ENCODE measurements at places on chromosomes 1 and 21.

- no peak for DNase-seq
These were observed 40.9 kb downstream of the PTGFRN start for GRCh38 chr1:116950517-116951199.

- no peak for DNase-seq
These were observed 17.1 kb downstream of the SLAMF7 start for GRCh38 chr1:160755911-160756848.

GRCh38 chr1:169776440-169776839, 18.3 kb downstream of the METTL18 start:
- DNase-seq, result no peak

GRCh38 chr1:77672374-77672773, 10.1 kb downstream of the ZZZ3 start:
- DNase-seq, result no peak

DNA sequence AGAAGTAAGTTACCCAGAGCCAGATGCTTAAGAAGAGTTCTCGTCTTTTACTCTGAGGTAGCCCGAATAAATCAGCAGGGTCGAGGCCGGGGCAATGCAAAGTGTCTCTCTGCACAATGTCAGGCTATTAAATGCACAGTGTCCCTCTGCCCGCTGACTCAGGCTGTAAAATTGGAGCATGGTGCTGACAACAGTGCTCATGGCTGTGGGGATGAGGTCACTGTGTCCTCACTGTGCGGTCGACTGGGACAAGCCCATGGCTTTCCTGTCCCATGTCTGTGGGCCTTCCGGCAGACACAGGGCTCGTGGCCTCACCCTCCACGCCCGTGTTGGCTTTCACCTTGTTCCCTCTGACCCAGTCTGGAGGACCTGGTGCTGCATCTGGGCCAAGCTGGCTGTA, 14.6 kb upstream of the SLC2A1 start:
- DNase-seq, result no peak

DNA sequence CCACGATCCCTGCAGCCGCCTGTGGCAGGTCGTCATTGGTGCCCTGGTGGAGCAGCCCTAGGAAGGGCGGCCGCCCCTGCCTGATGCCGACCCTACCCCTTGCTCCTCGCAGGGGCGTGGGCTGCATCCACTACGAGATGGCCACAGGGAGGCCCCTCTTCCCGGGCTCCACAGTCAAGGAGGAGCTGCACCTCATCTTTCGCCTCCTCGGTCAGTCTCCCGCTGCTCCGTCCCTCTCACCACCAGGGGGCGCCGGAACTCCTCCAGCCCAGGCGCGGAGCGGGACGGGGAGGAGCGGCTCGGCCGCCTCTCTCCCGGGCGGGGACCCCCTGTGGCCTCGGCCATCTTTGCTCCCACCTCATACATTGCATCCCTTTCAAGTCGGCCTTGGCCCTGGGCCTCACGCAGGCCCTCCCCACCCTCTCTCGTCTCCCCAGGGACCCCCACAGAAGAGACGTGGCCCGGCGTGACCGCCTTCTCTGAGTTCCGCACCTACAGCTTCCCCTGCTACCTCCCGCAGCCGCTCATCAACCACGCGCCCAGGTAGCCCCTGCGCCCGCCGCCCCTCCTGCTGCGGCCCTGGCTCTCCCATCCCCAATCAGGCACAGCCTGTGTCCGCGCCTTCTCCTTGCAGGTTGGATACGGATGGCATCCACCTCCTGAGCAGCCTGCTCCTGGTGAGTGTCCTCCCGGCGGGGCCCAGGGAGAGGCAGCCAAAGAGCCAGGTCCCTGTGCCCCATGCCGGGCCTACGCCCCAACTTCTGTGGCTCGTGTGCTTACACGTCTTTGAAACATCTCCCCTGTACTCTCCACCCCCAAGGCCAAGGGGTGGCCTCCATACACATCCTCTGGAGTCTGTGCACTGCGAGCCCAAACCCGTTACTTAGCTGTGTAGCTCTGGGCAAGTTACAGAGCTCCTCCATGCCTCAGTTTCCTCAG, 24.7 kb downstream of the CDK18 start:
- DNase-seq, result peak; percentile 53

DNA sequence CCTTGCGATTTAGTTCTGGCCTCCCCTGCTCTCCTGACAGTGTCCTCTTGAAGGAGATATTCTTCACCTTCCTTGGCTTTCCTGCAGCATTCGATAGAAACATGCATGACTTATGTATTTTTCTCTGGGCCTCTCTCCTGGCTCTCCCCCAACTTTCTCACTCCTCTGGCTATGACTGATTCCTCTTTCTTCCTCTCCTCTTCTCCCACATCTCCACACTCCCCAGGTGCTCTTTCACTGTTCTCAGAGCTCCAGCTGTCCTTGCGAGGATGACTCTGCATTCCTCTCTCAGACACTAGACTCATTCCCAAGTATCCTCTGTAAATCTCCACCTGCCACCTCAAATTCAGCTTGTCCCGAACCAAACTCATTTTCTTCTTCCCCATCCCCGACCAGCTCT, 18.0 kb downstream of the LRRC42 start:
- DNase-seq, result no peak

- DNase-seq, result no peak
These were observed 207.7 kb upstream of the KAZN start for GRCh38 chr1:14390816-14391215.

DNA sequence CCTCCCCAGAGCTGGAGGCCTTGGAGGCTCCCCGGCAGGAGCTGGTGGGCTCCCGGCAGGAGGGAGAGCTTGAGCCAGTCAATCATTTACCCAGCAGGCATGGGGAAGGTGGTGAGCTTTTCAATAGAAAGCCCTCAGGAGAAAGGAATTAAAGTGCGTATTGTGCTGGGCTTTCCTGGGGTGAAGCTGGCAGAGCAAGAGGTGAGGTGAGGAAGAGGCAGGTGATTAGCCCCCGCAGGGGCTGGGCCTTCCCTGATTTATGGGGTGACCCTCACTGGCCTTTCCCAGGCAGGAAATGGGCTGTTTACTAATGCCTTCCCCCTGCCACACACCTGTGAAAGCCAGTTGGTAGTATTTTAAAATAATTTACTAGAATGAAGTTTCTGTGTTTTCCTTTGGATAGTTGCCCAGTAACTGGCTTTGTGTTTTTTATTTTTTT, 25.8 kb downstream of the CLDN14 start:
- no peak for DNase-seq

DNA sequence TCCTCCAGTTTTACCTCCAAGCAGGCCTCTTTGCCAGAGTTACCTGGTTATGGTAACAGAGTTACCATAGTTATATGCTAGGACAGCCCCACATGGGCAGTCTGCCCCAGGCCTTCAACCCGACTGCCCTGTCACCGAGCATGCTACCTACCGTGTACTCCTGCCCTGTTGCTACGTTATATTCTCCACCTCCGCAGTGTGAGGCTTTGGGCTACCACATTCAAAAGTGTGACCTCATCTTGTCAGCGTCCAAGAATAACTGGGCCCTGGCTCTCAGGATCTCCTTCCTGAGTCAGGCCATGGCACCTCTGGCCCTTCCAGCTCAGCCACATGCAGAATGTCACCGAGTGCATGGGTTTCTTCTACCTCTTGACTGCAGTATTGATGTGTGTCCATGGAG, 8.9 kb downstream of the MAPKAPK2 start:
- DNase-seq, result no peak

DNA sequence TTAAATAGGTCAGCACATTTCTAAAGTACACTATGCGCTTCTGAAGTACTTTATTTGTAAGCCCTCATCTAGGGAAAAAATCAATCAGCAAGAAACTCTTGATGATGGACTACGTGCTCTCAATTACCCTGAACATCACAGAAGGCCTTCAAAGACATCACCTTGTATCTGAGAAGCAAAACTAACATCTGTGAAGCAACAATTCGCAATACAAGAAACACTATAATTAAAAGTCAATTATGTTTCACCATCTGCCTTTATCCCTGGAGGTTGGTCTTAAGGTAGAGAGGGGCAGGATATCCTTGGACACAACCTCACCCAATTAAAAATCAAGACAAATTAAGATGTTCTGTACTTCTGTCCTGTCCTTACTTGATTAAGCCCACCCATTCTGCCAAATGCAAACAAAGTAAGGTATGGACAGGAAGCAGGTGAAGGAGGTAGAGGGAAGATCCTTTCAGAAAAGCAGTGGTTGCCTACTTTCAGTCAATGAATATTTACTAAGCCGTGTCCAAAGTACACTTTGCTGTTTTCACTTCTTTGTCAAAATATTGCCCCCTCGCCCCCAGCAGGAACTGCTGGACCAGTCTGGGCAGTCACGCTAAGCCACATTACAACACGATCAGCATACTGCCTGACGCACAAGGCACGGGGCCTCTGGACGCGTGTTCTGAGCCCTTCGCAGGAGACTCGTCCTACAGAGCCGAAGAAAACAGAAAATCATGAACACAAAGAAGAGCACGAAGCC, 887 bp downstream of the SLC19A2 start:
- no peak for DNase-seq

GRCh38 chr1:53449693-53450092, 9.5 kb upstream of the DMRTB1 start:
- no peak for DNase-seq

DNA sequence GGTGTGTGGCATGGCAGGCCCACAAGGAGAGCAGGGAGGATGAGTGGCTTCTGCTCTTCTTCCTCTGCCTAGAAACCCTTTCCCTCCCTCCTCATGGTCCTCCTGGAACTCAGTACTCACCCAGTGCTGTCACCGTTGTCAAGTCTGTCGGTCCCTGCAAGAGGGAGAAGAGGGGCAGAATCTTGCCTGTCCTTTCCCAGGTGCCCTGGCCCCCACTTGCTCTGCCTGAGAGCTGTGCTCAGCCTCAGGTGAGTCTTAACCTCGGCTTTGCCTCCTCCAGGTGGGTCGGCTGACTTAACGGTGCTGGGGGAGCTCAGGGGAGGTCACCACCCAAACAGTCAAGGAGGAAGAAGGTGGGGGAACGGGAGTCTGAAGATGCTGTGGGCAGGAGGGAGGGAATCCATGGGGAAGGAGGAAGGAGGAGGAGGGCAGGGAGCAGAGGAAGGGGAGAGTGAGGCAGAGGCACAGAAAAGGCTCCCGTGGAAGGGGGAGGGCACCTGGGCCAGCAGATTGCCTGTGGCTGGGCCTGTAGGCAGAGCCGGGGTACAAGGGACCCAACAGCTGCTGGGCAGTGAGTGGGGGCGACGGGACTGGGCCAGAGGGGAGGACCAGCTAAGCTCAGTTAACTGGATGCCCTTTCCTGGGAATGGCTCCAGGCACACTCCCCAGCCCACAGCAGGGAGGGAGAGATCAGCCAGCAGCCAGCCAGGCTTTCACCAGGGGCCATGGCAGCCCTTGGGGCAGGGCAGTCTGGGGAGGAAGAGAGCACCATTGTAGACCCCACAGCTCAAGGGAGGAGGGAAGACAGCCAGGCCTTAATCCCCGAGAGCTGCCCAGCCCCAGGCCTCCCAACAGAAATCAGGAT, 26.3 kb downstream of the CTNNBIP1 start:
- no peak for DNase-seq

- DNase-seq, result no peak
These were observed 39.3 kb upstream of the RGS4 start for GRCh38 chr1:163029901-163030300.

- DNase-seq, result no peak
These were observed 118.3 kb downstream of the GALNT2 start for GRCh38 chr1:230185076-230186001.

DNA sequence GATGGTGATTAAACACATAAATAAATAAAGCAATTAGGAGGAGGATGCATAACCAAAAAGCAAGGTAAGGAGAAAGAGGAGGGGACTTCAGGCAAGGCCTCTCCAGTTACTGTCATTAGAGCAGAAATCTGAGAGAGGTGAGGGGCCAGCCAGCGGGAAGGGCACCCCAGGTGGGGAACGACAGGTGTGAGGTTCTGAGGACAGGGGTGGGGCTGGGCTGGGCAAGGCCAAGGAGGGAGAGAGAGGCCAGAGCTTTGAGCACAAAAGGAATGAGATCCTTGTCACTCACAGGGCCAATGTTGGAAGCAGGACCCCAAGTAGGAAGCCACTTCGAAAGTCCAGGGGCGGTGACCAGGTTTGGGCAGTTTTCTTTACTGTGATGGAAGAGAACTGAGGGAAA, 182.2 kb upstream of the RAB4A start:
- no peak for DNase-seq

All from activated CD8-positive, alpha-beta memory T cell treated with anti-CD3 and anti-CD28 coated beads for 1 hour (primary cell).